ENCODE measurements at places on chromosomes 7 and 10.

DNA sequence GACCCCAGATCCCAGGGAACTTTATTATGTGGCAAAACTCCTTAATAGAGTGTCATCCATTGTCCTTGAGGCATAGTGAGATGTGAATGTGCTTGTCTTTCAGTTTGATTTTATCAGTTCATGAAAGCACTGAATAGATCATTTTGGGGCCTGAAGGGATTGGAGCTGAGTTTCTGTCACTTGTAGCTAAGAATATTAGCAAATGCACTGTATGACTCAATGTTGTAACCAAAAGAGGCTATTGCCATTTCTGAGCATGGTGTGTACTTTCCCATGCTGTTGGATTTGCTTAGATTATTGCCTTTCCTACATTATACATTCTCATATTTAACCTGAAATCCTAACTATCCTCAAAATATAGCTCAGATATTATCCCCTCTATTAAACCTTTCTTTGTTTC lies 130.4 kb downstream of the PRKG1 start:
- no peak for DNase-seq

GRCh38 chr7:34138483-34138882 lies 233.1 kb downstream of the BMPER start:
- no peak for DNase-seq

DNA sequence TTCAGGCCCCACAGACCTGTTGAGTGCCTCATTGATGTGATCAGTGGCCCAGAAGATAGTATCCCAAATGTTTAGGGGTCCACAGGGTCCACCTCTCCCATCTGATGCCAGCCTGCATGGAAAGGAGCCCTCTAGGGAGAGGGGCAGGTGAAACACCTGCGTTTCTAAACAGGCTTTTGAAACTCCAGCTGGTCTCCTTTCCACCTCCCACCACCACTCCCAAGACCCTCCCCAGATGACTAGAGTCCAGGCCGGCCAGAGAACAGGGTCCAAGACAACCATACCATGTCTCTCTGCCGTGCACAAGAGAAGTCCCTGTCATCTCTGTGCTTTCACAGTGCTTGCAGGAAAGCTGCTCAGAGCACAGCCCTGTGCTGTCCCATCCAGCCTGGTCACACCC lies 105.0 kb upstream of the NANOS1 start:
- DNase-seq, result no peak

DNA sequence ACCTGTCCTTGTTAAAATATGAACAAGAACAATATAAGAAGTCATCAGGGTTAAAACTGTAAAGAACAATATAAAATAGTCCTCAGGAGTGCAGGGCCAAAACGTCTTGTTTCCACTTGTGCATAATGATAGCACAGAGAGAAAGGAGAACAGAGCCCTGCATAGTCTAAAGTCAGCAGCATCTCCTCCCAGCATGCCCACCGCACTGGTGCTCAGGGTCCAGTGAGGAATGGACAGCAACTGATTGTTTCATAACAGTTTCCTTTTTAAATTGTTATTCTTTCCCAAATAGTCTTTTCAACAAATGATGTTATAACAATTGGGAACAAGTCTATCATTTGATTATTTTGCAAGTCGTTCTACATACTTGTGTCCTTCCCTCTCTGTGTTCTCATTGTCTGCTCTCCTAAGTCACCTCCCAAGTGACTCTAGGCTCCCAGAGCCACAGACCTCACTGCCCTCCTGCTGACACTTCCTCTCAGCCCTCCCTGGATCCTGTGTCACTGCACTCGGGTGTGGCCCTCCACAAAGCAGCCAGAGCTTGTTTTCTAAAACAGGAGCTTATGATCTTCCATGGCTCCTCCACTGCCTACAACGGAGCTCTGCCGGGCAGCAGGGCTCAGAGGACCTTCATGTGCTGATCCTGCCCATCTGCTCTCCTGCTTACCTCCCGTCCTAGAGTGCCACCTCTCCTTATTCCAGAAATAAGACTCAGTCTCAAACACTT lies 27.6 kb downstream of the COBL start:
- DNase-seq, result no peak

DNA sequence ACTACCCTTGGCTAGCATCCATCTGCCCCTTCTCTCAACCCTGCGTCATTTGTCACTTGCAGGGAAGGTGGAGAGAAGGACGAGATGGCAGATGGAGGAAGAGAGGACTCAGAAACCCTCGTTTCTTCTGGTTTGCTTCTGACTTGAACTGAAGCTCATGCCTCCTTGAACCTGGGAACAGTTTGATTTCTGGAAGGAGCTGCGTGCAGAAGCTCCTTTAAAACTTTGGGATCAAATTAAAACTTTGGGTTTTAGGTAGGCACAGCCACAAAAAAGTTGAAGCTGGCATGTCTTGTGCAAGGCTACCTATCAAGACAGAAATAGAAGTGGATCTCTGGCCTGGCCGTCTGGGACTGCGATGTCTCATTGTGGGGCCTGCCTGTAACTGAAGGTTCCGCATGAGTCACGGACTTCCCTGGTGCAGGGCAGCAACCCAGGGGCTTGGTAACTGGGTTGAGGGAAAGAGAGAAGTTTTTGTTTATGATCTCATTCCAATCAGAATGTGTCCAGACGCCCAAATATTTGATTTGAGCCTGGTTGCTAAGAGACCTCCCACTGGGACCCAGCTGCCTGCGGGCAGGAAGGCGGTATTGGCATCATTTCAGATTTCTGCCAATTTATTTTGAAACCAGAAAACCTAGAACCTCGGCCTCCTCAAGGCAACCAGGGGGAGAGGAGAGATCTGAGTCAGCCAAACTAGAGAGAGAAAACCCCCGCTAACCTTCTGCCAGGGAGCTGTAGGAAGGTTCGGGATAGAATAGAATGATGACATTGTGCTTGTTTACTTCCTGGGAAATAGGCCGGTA lies 15.8 kb upstream of the CAMK1D start:
- peak; percentile 66 for DNase-seq

DNA sequence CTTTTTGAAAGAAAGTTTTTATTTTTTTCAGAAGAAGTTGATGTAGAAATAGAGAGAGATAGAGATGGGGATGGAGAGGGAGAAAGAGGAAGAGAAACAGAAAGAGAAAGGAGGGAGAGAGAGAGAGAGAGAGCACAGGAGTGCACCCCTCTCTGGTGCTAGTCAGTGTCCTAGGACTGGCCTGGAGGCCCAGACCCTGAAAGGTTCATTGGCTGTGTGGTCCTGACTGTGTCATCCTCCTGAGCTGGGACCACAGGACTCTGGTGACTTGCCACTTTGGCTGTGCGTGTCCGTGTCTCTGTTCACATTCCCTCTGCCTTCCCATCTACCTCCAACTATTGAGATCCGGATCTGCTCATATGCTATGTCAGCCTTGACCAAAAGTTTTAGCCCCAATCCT lies 62.1 kb upstream of the SHH start:
- no peak for DNase-seq

DNA sequence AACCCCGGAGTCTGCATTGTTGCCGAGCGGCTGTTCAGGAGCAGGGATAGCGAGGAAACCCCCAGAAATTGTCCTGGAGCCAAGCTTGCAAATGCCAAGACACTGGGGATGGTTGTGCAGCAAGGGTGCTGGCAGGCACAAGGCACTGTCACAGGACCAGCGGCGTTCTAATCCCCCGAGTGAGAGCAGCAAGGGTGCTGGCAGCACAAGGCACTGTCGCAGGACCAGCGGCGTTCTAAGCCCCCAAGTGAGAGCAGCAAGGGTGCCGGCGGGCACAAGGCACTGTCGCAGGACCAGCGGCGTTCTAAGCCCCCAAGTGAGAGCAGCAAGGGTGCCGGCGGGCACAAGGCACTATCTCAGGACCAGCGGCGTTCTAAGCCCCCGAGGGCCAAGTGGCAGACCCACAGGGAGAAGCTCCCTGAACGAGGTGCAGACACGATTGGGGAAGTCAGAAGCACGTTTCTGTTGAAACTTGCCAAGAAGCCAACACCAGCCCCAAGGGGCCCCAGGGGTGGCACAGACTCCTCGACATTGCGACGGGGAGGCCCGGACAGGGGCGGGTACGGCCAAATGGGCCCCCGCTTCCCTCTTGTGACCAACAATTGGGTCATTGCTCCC lies 40.4 kb upstream of the INPP5A start:
- no peak for DNase-seq
